ENCODE measurements at places on chromosomes 2 and 18.
A peak's percentile ranks its signal among the peaks of the same experiment; 100 is the strongest.

- no peak for DNase-seq
Measured at GRCh38 chr2:222433332-222434173, 9.2 kb downstream of the SGPP2 start.

- DNase-seq: no peak
Measured at GRCh38 chr2:219642069-219642454, 14.6 kb downstream of the SLC4A3 start.

- no peak for DNase-seq
Measured at GRCh38 chr2:60445684-60446179, 107.7 kb downstream of the BCL11A start.

DNA sequence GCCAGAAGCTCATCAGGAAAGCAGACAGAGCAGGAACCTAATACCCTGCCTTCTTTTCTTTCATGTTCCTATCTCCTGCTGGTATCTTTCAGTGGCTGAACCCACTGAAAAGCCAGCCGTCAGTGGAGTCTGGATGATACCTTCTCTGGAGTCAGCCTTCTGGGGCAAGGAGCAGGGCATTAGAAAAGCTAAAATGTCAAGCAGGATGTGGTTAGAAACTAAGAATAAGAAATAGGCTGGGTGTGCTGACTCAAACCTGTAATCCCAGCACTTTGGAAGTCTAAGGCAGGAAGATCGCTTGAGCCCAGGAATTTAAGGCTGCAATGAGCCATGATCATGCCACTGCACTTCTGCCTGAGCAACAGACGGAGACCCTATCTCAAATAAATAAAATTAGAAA, 642.0 kb upstream of the FSHR start:
- DNase-seq: no peak

DNA sequence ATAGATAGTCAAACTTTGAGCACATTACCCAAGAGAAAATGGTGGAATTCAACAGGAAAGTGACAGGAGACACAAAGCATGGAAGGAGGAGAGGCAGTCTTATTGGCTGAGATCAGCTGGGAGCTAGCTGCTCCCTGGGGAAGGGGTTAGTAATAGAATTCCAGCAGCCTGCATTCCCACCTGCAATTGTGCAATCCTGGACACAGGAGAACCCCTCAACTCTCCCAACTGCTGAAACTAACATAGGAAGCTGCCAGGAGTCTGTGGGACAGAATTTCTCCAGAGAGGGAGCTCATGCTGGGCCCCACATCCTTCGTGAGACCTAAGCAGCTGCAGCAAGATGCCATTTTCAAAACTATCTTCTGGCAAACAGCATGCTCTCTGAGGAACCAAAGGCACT, 69.8 kb upstream of the ACVR1C start:
- DNase-seq: no peak

GRCh38 chr2:105149272-105149671, 92.3 kb upstream of the GPR45 start:
- no peak for DNase-seq

DNA sequence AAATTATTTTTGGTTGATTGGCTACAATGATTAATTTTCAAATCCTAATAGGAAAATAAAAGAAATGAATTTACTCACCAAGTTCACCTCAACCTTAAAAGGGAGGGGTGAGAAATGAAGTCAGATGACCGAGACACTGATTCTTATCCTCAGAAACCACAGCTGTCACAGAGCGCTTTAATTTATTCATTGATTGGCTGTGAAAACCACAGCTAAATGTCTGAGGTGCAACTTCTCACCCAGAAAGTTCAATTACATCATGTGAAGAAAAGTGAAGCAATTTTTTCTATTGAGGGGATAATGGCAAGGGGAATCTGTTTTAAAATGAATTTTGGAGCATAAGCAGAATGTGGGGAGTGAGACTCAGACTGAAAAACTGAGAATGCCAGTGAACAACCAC, 128.4 kb downstream of the RNF152 start:
- DNase-seq: no peak

DNA sequence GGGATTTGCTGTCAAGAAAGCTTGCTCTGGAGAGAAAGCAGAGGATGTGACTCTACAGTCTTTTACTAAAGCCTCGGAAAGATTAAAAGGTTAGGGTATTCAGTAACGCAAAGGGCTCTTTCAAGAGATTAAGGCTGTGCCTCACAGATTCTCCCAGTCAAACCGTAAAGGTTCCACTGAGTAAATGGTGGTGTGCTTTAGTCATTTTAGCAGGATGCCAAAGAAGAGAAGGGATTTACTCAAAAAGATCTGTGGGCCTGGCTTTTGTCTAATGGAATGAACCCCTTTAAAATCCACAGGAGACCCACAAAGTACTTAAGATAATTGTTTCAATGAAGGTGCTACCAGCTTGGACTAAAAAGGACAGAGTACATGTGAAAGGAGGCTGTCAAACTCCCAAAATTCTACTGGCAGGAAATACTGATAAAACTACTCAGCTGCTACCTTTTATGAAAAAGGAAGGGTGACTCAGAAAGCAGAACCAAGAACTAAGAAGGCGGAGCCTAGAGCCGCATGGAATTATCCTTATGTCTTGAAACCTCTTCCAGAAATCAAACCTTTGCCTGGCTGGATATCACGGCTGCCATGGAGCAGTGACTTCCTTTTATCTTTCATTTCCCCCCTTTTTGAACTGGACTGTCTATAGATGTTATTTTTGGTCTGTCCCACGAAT, 670.2 kb upstream of the ZEB2 start:
- no peak for DNase-seq

DNA sequence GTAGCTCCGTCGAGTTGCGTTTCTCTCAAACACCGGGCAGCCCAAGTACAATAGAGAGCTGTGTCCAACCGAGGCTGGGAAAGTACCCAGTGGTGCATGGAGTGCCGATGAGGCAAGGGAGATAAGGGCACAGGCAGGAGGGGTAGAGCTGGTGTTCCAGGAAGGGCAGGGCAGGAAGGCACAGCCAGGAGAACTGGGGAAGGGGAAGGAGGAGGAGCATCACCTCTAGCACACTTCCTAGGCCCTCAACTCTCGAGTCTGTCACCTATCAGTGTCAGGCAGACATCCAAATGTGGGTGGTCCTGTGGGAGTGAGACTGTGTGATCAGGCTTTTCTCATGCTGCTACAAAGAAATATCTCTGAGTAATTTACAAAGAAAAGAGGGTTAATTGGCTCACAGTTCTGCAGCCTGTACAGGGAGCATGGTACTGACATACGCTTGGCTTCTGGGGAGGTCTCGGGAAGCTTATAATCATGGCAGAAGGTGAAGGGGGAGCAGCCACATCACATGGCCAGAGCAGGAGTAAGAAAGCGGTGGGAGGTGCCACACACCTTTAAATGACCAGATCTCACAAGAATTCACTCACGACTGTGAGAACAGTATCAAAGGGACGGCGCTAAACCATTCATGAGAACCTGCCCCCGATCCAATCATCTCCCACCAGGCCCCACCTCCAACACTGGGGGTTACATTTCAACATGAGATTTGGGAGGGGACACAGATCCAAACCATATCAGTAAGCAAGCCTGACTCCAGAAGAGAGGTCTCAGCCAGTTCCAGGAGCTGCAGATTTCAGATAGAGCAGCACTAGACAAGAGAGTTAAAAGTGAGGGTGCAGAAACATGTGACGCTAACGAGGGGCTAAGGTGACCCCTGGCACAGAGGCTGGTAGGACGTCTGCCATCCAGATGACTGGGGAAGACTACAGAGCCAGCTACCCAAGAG, 75.7 kb downstream of the MBOAT2 start:
- no peak for DNase-seq

GRCh38 chr18:61859113-61859512, 33.7 kb downstream of the RNF152 start:
- no peak for DNase-seq

- DNase-seq: no peak
Measured at GRCh38 chr2:28338046-28338817, 54.4 kb upstream of the FOSL2 start.

DNA sequence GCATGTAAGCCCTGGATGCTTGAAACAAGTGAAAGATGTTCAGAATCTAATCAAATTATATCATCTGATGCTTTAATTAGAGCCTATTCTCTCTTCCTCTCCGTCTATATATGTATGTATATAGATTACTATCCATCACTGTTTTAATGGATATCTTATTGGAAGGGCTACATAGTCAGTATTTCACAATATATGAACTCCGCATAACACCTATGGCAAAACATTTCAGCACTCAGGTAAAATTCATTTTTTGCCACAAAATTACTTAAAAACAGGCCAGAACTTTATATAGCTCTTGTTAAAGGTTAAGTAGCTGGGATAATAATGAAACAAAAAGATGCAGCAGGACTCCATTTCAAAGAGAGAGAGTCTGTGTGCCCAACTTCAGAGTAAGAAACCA, 1.2 kb downstream of the PJVK start:
- DNase-seq: no peak

GRCh38 chr2:44453259-44453658, 91.5 kb downstream of the CAMKMT start:
- no peak for DNase-seq

DNA sequence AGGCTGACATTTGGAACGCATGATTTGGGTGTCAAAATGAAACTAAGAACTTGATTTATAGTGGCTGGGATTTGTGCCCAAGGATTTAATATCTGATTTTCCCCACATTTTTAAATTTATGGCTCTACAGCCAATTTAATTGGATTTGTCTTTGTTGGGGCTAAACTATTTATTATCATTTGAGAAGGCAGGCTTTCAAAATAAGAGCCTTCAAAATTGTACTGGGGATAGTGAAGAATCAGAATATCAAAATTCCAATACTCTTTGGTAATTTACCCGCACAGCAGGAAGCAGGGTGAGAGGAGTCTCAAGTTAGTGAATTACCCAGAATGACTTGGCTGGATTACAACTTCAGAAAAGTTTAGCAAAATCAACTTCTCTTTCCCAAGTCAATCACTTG, 278.1 kb downstream of the LRATD1 start:
- DNase-seq: no peak

- DNase-seq: no peak
Measured at GRCh38 chr2:46308629-46309028, 11.4 kb downstream of the EPAS1 start.

- DNase-seq: peak; percentile 21
Measured at GRCh38 chr2:235640926-235641723, 147.3 kb downstream of the AGAP1 start.

DNA sequence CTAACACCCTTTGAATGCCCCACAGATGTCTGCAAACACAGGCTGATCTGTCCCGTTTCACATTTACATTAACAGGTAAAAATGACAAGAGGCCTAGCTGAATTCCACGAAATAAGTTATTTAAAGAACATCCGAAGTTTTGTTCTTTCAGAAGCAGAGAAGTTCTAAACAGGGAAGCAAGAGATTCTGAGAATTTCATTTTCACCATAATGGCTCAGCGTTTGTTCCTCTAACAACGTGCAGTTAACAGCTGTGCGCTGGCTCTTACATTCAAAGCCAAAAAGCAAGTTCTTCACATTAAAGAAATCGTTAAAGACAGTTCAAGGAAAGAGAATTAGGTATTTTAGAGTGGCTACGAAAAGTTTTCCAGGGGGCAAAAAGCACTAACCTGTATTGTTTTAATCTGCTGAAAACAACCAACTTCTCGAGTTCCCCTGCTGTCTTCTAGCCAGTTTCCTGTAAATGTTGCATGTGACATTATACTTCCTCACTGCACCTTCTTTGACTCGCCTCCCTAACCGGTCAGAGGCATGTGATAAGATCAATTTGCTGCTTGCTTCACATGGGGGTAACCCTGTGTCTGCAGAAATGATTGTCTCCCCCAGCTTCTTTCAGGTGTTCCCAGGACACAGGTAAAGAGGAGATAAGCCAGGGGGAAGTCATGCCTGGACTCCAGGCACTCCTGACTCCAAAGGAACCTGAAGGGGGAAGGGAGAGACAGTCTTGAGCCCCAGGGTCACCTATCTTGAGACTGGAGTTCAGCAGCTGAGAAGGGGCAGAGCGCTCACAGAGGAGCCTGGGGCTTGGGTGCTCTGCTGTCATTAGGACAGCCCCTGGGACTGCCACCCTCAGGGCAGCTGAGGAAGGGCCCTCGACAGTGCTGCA, 36.8 kb upstream of the WIPF1 start:
- DNase-seq: peak; percentile 27

- no peak for DNase-seq
Measured at GRCh38 chr2:152354909-152355308, 19.9 kb downstream of the FMNL2 start.

DNA sequence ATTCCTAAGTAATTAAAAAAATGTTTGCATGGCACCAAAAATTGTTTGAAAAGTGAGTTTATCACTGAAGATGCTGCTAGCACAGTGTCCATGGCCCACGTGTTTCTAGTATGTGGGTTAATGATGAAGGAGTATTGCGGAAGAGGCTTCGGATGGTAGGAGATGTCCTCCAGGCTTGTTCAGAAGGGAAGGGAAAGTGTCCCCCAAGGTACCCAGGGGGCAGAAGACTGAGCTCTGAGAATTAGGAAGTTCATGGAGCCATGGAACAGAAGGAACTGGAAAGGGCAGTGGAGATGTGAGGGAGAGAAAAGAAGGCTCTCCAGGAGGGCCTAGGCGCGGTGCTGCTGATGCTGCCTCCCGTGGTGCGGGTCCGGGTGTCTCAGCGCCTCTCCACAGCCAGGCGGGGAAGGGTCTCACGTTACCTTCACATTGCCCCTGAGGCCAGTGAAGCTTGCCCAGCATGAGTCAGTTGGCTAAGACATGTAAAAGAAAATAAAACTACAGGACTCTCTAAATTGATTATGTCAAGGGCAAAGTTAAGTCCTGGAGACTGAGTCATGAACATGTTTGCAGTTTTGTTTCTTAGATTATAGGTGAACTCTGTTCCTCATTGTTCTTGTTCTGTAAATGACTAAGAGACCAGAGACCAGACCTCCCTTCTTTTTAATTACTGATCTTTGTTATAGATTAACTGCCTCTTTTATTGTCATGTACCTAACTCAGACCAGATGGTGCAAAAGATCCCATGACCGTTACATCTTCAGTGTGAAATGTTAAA, 89.0 kb downstream of the MTCL1 start:
- no peak for DNase-seq

GRCh38 chr2:56266761-56267414, 83.1 kb downstream of the CCDC85A start:
- no peak for DNase-seq

DNA sequence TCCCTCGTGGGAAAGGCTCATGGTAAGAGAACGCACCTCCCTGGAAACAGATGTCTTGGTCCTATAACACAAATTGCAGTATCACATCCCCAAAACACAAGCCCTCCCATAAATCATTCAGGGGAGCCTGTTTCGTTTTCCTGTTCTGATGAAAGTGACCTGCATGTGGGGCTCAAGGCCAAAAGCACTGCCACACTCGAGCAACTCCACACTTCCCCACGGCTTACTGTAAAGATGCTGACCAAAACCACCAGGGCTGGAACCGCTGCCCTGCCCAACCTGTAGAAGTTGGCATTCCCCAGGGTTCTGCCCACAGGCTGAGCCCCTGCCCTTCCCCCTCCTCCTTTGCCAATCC, 139.7 kb downstream of the BCL11A start:
- DNase-seq: no peak

- DNase-seq: no peak
Measured at GRCh38 chr2:158460632-158461297, 4.0 kb downstream of the PKP4 start.

- DNase-seq: no peak
Measured at GRCh38 chr18:3794537-3795348, 344.8 kb downstream of the TGIF1 start.

All from activated CD8-positive, alpha-beta memory T cell treated with anti-CD3 and anti-CD28 coated beads, Interleukin-2, amount 50 U/mL, for 4 hours (primary cell).